ENCODE measurements at places on chromosomes 1 and 21. TPM values are rescaled to one million over a fixed set of nuclear protein-coding genes. Genes with fewer than 3 reads are reported as not detected.

DNA sequence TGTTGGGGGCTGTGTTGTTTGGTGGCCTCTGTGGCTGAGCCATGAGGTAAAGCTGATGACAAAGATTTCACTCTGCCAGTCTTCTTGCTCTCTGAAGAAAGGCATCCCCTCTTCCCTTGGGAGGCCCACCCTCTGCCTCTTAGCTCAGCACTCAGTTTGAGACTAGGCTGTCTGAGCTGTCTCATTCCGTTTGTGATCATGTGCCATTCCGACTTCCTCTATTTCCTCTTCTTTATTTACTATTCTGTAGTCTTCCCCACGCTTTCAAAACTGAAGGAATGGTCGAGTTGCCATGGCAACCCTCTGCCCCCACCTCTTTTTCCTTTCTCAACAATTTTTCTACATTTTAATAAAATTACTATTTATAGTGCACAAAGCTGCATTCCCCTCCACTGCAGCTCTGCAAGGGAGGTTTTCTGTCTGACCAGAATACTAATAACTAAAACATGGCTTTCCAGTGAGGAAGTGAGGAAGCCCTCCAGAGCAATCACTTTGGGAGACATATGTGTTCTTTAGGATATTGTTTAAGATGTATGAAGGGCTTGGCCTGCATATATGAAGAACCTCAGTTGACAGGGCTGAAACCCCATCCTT lies 30.8 kb downstream of the KCNA3 start:
- no peak for DNase-seq
- H3K27ac ChIP-seq, result no peak overlapping the region
- no peaks in the 10 kb centered on the region for H3K4me1 ChIP-seq
- H3K4me3 ChIP-seq, result no peak overlapping the region

DNA sequence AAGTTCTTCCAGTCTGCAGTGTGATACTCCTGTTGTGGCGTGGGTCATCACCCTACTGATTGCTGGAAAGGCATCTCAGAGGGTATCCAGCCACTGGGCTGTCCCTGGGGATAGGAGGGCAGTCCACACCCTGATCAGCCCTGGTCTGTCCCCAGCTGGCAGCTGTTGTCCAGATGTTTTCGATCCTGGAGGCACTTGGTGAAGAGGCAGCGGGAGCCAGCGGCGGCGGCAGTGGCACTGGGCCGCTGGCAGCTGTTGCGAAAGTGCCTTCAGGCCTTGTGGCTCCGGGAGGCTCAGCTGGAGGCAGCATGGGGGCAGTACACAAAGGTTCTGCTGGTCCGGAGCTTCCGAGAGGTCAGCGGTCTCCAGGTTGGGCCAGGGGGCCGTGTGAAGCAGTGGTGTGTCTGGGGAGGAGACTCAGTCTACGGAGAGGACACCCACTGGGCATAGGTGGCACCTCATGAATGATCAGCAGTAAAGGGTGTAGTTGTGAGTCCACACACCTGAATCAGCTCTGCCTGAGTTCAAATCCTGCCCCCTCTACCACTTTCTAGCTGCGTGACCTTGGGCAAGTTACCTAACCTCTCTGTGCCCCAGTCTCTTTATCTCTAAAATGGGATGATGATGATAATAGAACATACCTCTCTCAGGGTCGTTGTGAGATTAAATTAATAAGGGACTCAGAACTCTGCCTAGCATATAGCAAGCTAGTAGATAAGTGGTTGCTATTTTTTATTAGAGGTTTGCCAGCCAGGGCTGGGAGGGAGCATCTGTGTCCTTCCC lies 6.1 kb downstream of the C1orf167 start:
- no peaks in the 10 kb centered on the region for H3K36me3 ChIP-seq
- H3K4me1 ChIP-seq, result no peaks in the 10 kb centered on the region
- no peak overlapping the region for H3K27ac ChIP-seq
- no peak for DNase-seq
- no peaks in the 10 kb centered on the region for H3K27me3 ChIP-seq
- H3K4me3 ChIP-seq, result no peak overlapping the region

DNA sequence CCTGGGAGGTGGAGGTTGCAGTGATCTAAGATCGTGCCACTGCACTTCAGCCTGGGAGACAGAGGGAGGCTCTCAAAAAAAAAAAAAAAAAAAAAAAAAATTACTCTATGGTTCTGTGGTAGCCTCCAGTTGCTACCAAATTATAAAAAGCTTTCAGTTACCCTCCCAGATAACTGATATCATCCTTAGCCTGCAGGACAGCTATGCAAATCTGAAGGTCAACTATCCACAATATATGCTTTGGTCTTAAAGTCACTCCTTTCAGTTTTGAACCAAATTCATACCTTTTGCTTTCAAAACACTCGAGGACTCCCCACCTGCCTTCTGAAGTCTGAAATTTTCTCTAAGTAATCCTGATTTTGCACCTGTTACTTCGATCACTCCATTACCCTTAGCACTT lies 3.1 kb downstream of the MIXL1 start:
- H3K36me3 ChIP-seq, result no peaks in the 10 kb centered on the region
- no peaks in the 10 kb centered on the region for H3K4me1 ChIP-seq
- no peak overlapping the region for H3K27ac ChIP-seq
- H3K27me3 ChIP-seq, result no peaks in the 10 kb centered on the region
- DNase-seq, result no peak

DNA sequence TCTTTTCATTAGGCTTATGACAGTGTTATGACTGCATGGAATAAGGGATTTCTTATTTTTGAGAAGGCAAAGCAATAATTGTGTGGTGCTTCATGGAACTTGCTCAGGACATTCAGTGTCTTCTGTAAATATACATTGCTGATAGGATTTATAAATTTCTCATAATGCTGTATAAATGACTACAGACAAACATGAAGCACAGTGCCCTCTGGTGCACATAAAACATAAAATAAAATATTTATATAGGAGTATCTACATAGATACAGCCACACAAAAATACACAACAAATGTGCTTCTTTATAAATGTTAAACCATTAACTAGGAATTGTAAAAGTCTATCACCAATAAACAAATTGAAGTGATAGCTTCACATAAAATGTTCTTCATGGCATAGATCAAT lies 24.1 kb downstream of the BRINP3 start:
- no peak overlapping the region for H3K4me3 ChIP-seq
- H3K36me3 ChIP-seq, result no peaks in the 10 kb centered on the region
- H3K27me3 ChIP-seq, result no peaks in the 10 kb centered on the region
- no peaks in the 10 kb centered on the region for H3K4me1 ChIP-seq
- no peak overlapping the region for H3K27ac ChIP-seq

The MTARC2 gene
- total RNA-seq, result 7.2 TPM

The PCSK9 gene
- total RNA-seq, result 33.8 TPM

The APOBEC4 gene
- not detected for total RNA-seq

The COL9A2 gene
- 3.2 TPM for total RNA-seq

Measured in H1 (cell line).